Renal cortex interstitium (tissue), 15 donors: ENCODE measurements at places on chromosomes 3 and 15.

GRCh38 chr3:45677033-45677446 lies 12.2 kb upstream of the SACM1L start:
- DNase-seq: no peak

DNA sequence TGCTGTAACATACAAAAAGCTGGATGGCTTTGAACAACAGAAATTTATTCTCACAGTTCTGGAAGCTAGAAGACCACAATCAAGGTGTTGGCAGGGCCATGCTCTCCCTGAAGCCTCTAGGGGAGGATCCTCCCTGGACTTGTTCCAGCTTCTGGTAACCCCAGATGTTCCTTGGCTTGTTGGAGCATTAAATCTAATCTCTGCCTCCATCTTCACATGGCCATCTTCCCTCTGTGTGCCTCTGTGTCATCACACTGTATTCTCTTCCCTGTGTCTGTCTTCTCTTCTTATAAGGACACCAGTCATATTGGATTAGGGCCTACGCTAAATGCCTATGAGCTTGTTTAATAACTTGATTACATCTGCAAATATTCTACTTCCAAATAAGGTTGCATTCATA lies 109.5 kb downstream of the STAG1 start:
- no peak for DNase-seq

DNA sequence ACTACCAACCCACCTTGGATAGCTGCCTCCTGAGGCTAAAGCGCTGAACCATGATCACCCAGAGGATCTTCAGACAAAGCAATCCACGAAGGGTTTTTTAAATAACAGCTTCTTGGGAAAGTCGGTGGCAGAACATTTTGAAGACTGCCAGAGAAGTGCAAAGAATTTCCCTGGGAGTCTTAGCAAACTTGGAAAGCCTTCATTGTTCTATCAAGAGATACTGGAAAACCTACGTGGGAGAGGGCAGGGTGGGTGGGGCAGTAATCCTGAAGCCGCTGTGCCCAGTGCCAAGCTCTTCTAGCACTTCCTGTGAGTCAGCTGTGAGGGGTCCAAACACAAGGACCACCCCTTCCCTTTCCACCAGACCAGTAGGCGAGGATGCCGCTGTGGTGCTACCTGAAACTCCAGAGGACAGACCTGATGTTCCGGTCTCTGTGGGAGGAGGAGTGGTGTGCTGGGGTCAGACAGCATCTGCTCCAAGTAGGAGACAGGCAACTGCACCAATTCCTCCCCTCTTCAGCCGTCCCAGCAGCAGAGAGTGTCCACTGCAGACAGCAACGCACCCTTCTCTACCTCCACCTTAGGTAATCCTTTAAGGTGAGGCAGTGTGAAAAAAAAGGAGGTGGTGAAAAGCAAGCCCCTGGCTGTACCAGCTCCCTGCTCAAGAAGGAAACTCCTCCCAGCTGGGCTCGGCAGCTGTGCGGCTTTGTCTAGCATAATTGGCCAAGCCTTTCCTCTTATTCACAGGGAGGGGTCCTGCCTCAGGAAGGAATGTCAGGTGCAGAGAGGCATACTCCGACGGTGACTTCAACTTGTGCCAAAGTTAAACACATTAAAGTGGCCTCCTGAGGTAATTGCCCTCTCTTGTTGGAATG lies 99.0 kb downstream of the TMCC1 start:
- DNase-seq: peak; percentile 46

GRCh38 chr3:30612437-30613132 lies 6.2 kb downstream of the TGFBR2 start:
- no peak for DNase-seq

DNA sequence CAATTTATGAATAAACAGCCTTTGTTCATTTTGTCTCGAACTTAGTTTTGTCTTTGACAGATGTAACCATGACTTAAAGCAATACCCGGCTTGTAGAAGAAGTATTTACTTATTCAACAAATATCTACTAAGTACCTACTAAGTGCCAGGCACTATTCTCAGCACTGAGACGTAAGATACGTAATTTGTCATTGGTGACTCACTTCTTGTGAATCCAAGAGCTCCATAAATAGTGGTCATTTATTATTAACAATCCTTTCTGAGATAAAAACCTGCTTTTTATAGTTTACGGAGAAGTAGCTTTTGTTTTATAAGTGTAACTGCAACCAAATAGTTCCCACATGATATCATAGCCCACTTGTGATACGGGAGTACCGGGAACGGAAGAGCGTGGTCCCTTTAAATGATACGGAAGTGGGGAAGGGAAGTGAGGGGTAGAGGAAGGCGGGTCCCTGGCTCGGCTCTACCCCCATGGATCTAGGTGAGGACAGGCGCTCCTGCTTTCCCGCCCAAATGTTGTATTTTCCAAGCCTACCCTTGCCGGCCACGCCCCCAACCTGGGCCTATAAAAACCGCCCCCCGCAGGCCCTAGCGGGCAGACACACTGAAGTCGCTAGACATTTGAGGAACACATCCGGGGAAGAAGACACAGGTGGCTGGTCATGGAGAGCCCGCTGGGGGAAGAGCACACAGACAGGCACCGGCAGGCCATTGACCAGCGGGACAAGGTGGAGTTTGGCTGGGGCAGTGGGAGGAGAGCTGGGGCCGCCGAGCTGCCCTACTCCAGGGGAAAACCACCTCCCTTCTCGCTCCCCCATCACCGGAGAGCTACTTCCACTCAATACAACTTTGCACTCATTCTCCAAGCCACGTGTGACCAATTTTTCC lies at the start of gene SAMMSON:
TSS of gene SAMMSON (plus strand) at position 594 of the 888 bp plus-strand sequence.
- DNase-seq: no peak

- no peak for DNase-seq
These were observed 260.7 kb downstream of the OPA1 start for GRCh38 chr3:193853511-193854219.

GRCh38 chr3:127257351-127257750 lies 30.5 kb downstream of the PRR20G start:
- DNase-seq: no peak

DNA sequence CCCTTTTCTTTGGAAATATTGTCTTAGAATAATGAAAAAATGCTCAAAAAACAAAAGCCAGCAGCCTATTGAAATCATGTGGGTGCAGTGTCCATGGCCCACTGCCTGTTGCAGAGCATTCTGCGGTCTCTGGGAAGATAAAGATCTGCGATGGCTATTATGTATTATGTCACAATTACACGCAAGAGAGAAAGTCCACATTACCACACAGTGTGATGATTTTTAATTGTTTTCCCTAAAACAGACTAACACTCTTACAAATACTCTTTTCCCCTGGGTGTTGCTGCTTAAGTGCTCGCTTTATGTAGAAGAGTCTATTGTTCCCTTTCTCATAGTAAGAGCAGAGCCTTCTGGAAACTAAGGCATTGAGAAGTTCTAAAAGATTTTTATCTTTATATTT lies 32.2 kb downstream of the SSR3 start:
- DNase-seq: no peak
